ENCODE measurements at places on chromosomes 1 and 21.

DNA sequence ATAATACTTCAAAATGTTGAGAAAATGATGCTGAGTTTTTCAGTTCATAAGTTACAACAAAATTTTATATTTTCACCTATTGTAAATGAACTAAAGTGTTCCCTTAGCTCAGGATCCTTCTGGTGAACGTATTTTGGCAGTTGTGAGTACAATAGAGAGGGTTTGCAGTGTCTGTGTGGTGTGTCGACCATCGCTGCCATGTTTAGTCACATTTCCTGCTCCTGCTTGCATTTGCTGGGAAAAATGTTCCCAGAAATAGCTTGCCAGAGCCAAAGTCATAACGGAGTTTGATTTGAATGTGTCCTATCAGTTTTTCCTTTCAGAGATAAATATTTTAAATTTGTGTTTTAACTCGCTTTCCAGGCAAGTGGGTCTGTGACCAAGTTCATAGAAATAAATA is 117.1 kb upstream of the COL6A1 start:
- no peak for DNase-seq

DNA sequence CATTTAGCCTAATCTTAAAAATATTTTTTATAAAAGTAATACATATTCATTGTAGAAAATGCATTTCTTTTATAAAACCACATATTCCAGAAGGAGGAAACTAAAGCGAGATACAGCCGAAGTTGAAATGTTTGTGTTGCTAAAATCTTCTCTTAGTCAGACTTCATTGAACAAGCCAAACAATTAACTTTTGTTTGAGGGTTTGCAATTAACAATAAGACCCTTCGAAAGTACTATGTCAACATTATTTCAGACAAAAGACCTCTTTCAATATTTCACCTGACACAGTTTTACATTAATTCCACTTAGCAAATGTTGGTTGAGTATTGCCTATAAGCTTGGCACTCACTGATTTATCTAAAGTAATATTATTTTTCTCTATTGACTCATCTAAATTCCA is 354.0 kb upstream of the ADAMTS5 start:
- DNase-seq, result no peak

- DNase-seq, result no peak
Observed at GRCh38 chr1:109239409-109240068, 9.8 kb upstream of the CELSR2 start.

DNA sequence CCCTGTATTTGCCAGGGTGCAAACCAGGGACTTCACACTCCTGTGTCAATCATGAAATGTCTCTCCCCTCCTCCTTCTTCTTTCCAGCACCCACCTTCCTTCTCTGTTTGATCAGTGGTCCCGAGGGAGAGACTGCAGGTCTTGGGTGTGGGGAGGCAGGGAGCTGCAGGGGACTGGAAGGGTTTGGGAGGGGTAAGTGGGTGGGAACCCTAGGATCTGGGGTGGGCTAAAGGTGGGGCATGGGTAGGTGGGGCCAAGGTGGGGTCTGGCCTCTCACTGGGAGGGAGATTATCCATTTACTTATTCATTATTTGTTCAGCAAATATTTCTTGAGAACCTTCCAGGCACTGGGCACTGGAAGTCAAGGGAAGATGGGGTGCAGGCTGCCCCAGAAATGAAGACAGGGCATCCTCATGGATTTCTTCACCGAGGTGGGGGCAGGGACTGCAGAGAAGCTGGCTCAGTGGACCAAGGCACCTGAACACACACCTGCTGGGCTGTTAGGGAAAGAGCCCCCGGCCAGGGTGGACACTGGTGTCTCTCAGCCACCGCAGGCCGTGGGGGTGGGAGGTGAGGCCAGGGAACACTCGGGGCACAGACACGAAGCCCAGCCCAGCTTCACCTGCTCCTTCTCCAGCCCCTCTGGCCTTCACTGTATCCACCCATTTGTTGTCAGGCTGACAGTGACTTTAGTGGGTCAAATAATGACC is 193.9 kb upstream of the C1orf174 start:
- no peak for DNase-seq

- no peak for DNase-seq
Observed at GRCh38 chr1:51734896-51735745, 118.2 kb downstream of the OSBPL9 start.

GRCh38 chr1:77579547-77579946 is 102.9 kb downstream of the ZZZ3 start:
- DNase-seq, result no peak

- no peak for DNase-seq
Observed at GRCh38 chr1:230270185-230270558, 156.0 kb downstream of the PGBD5 start.

- DNase-seq, result no peak
Observed at GRCh38 chr21:41895643-41896493, 16.7 kb upstream of the PRDM15 start.

GRCh38 chr1:235710687-235711086 is 61.1 kb upstream of the GNG4 start:
- no peak for DNase-seq

GRCh38 chr1:60280256-60280655 is 206.7 kb upstream of the C1orf87 start:
- no peak for DNase-seq

GRCh38 chr1:202708456-202709275 is 1.6 kb downstream of the SYT2 start:
- no peak for DNase-seq

DNA sequence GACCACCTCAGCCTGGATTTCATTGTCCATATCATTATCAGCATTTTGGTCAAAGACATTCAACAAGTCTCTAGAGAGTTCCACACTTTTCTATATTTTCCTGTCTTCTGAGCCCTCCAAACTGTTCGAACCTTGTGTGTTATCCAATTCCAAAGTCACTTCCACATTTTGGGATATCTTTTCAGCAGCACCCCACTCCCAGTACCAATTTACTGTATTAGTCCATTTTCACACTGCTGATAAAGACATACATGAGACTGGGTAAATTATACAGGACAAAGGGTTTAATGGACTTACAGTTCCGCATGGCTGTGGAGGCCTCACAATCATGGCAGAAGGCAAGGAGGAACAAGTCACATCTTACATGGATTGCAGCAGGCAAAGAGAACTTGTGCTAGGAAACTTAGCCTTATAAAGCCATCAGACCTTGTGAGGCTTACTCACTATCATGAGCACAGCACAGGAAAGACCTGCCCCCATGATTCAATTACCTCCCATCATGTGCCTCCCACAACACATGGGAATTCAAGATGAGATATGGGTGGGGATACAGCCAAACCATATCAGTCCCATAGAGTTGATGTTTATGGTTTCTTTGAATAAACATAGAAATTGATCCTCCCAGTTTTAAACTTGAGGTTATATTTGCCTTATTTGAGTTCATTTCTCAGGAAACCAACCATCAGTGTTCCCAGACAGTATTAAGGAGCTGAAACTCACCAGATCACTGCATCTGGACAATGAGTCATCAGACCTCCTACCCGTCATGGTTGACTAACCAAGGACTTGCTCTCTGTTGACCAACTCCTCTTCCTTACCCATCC is 322.7 kb upstream of the DUSP10 start:
- DNase-seq, result no peak

GRCh38 chr1:44924835-44925464 is 61.4 kb downstream of the EIF2B3 start:
- no peak for DNase-seq
